Right ventricle myocardium inferior (tissue), 1 donor: ENCODE measurements at places on chromosomes 13 and 19.

DNA sequence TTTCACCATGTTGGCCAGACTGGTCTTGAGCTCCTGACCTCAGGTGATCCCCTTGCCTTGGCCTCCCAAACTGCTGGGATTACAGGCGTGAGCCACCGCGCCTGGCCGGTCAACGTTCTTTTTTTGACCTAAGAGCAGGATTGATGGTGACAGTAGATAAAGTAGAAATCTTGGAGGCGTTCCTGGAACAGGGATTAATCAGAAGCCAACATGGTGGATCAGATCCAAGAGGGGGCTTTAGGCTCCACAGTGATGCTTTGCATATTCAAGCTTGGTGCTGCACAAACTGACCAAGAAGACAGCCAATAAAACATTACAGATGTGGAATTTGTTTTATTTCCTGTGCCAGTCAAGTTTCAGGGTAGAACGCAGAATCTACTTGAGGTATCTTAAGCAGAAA, 271.2 kb downstream of the FGF9 start:
- no peak for DNase-seq

GRCh38 chr19:30799865-30800755, 427.9 kb downstream of the ZNF536 start:
- DNase-seq = peak; percentile 80

GRCh38 chr19:15902254-15902653, 4.4 kb upstream of the CYP4F2 start:
- no peak for DNase-seq

DNA sequence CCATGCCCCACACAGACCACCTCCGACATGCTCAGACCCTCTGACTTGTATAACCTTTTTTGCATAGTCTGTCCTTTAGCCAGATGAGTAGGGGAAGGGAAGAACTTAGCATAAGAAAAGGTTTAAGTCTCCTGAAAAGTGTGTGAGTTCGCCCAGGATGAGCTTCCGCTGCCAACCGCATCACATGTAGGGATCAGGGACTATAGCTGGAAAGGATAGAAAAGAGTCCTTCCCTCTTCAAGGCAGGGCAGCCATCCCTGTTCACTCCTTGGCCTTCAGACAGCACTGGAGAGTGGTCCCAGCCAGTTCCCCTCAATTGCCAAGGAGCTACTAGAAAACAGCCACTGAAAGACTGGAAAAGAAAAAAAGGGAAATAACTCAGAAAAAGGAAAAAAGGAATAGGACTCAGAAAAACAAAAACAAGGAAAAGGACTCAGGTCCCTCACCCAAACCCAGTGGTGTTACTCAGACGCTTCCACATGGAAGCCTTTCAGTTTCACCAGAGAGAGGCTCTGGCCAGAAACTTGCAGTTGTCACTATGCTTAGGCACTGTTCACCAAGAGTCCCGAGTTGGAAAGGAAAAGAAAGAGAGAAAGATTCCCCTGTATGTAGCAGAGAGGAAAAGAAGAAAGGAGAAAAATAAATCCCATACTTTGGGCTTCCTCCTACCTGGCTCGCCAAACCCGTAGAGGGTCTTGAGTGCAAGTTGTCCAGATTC, 5.6 kb upstream of the TM9SF2 start:
- no peak for DNase-seq

- DNase-seq = peak; percentile 93
These were observed 659 bp downstream of the NFKBID start for GRCh38 chr19:35899547-35900214.
